Subcutaneous adipose tissue (tissue), 4 donors: ENCODE measurements at places on chromosomes 1 and 21. TPM values are rescaled to one million over a fixed set of nuclear protein-coding genes. Genes with fewer than 3 reads are reported as not detected.

HCRTR1 gene
- 1.7 TPM for total RNA-seq

HES4 gene
- total RNA-seq: 6.5 TPM

PAFAH2 gene
- 9.4 TPM for total RNA-seq

UTS2 gene
- 0.34 TPM for total RNA-seq

TRAF3IP3 gene
- 1.8 TPM for total RNA-seq

GPATCH4 gene
- total RNA-seq: 25.2 TPM

FAM3B gene
- total RNA-seq: not detected

CELA2A gene
- total RNA-seq: not detected

ATF6 gene
- total RNA-seq: 29.3 TPM

TMEM82 gene
- total RNA-seq: not detected

PRUNE1 gene
- total RNA-seq: 29.5 TPM

KCNJ9 gene
- total RNA-seq: not detected

C1orf87 gene
- not detected for total RNA-seq
